ENCODE measurements at places on chromosomes 16 and 17.

GRCh38 chr17:45200701-45201100 lies 21.0 kb upstream of the FMNL1 start:
- DNase-seq: no peak

DNA sequence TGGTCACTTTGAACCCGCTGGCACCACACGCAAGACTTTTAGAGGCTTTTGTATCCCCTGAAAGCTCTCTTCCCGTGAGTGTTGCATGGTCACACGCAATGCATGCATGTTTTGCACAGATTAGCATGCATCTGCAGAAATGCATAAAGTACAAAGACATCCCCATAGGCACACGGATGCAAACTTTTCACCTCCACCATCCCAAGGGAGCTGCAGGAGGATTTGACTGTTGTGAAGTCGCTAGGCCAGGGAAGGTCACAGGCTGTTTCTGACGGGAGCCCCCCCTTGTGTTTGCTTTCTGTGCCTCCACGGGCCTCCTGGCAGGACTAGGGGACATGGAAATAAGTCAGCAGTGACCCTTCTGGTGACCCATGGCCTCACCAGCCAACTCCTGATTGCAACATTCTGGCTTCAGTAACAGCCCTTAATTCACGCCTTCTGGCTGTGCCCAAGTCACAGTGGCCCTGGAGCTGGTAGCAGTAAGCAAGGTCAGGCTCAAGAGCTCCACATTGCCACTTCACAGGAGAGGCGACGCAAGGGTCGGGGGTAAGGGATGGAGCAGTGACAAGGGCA lies 45.1 kb downstream of the SOX9 start:
- no peak for DNase-seq

GRCh38 chr16:13448346-13448745 lies 471.6 kb upstream of the ERCC4 start:
- no peak for DNase-seq

GRCh38 chr16:55736671-55737070 lies 80.9 kb downstream of the SLC6A2 start:
- no peak for DNase-seq

DNA sequence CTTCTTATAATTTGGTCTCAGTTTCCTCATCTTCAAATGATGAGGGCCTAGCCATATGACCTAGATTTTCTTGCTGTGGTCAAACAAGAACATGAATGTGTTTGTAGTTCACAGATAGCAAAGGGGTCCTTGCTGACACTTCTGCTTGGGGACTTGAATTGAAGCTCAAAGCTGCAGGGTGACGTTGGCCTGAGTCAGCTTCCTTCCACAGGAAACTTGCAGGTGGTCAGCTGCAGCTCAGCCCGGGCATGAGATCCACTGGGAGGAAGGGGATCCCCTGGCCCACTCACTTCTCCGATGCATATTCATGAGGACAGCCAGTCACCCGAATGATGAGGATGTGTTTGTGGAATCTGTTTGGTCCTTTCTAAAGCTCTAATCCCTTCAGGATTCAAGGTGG lies 42.6 kb upstream of the AXIN2 start:
- no peak for DNase-seq

DNA sequence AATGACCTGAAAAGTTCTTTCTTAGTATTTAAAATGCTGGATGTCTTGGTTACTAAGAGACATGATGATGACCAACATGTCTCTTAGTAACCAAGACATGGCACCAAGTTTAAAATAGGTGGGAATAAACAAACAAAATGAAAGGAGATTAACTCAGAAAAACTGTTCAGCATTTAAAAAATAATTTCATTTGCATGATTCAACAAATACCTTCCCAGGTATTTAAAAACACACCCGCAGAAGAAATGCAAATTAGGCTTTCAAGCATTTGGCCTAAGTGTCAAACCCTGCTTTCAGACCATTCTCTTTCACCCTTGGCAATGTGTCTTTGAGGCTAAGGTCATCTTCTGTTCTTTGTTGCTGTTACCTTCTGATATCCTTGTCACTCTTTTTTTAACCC lies 91.4 kb upstream of the CORO6 start:
- DNase-seq: no peak

DNA sequence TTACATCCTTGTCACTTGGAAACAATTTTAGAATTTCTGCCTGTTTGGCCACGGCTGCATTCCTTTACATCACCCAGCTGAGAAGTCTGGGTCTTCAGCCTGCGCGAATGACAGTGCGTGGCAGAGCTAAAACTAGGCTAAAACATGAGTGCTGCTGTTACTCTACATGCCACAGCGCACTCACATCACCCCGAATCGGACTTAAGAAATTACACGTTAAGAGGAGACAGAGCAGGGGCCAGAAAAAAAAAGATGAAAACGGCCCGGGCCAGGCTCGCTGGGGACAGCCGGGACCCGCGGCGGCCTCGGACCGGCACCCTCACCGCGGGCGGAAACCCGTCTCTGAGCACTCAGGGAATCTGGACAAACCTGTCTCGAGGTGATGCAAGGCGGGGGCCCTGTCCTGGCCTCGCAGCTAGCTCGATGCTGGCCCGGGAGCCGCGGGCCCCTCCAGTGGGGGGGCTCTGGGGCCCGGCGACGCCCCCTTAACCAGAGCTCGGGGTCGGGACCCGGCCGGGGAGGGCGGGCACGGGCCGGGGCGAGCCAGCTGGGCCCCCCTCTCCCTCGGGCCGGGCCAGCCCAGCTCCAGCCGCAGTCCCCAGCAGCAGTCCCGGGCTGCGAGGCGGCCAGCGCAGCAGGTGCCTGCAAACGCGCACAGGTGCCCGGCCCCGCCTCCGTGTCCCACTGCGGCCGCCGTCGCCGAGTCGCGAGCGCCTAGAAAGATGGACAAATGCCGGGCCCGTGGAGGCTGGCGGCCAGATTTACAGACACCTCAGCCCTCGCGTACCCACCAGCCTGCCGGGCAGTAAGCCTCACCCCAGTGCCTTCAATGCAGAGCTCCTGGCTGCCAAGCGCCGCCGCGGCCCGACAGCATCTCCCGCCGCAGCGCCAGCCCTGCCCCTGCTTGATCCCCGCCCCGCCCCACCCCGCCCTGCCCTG lies at the start of gene AKTIP:
TSS of gene AKTIP (minus strand) at position 879 of the 939 bp plus-strand sequence. CDS start 2,950 bp downstream, outside the sequence.
- DNase-seq: no peak

- no peak for DNase-seq
These were observed 12.5 kb downstream of the SLC16A3 start for GRCh38 chr17:82241183-82241925.

GRCh38 chr17:44198721-44199552 lies 747 bp downstream of the ATXN7L3 start:
- no peak for DNase-seq

GRCh38 chr17:80986046-80986445 lies 5.6 kb upstream of the CHMP6 start:
- DNase-seq: no peak

GRCh38 chr17:57294101-57294500 lies 37.8 kb downstream of the MSI2 start:
- no peak for DNase-seq
